ENCODE measurements at places on chromosomes 5 and 9. TPM values are rescaled to one million over a fixed set of nuclear protein-coding genes. Genes with fewer than 3 reads are reported as not detected.

Gene GMCL2
- not detected for total RNA-seq

Gene AK8
- not detected for total RNA-seq

DNA sequence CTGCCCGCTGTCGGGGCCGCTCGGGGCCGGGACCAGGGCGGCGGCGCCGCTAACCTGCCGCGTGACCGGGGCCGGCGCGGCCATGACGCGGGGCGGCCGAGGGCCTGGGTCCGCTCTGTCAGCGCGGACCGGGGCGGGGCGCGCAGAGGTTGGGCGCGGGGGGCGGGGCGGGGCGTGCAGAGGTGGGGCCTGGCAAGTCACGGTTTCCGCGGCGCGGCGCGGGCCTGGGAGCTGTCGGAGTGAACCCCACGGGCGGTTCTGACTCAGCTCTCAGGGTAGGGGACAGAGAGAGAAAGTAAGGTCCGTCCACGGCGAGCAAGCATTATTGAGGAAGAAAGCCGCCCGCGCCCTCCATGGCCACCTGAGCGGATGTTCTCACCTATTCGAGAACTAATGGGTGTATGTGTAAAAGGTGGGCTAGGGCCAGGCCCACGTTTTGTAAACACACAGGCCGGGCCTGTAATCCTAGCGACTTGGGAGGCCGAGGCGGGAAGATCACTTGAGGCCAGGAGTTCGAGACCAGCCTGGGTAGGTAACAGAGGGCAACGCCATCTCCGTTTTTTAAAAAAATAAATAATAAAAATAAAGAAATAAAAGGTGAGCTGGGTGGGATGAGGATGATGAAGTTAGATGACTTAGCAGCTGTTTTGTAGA, at the start of gene PRXL2C:
Gene PRXL2C, minus strand, starts transcription at position 120 of the 654 bp plus-strand sequence. Its CDS starts 36 bp downstream, at position 84.
- peak; percentile 90 for DNase-seq

DNA sequence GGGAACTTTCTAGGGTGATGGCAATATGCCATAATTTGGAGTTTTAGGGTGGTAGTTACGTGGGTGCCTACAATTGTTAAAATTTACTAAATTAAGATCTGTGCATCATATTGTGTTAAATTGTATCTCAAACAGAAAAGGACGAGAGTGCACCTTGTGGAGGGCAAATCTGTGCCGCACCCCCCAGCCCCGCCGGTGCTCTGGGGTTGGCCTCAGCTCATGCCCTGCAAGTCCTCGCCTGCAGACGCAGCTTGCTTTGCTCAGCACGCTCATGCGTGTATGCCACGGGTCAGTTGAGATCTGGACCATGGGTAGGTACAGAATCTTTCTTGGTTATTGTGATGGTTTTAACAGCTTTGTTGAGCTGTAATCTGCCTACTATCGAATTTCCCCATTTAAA, 33.7 kb upstream of the FCN1 start:
- no peak for DNase-seq

DNA sequence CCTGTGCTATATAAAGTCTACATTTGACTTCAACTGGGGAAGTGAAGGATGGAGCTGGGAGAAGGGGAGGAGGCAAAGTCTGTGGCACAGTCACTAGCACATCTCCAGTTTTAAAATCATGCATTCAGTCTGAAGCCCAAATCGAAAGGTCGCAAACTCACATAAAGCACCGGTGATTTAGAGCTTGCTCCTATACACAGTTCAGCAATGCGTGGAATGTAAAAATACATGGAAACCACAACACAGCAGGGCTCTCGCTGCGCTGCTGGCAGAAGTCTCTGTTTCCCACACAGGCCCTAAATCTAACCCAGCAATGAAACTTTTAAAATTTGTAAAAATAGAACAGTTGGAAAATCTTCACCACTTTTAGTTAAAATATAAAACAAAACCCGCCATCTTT, 68.2 kb downstream of the EBF1 start:
- no peak for DNase-seq

GRCh38 chr9:107447081-107447480, 42.5 kb downstream of the KLF4 start:
- DNase-seq = no peak

Gene GHR
- total RNA-seq = 11.7 TPM

GRCh38 chr5:80227979-80228596, 27.8 kb downstream of the SERINC5 start:
- DNase-seq = no peak

DNA sequence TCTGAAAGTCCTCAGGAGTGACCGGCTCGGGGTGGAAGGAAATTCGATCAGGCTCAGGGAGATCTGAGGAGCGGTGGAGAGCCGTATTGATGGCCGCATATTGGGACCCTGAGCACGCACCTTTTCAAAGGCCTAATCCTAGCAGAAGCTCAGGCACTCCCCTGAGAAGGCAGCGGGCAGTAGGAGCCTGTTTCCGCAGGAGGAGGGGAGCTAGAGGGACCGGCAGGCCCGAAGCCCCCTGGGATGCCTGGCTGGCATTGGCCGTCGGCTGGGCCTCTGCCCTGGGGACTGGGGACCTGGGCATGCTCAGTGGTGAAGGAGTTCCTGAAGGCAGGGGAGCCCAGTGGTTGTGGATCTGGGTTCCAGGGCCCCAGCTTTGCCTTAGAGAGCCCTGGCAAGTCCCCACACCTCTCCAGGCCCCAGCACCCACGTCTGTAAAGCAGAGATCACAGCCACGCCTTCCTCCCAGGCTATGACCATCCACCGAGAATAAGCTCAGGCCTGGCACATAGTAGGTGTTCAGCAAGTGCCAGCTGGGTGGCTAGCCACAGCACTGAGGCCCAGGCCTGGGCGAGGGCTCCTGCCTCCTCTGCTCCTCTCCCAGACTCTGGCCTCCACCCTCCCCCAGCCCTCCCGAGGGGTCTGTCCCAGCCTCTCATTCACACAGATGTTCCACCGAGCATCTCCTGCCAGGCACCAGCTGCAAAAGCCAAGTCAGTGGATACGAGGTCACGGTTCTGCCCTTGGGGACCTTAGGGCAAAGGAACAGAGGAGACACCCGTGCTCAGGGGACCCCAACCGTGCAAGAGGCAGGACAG, 17.2 kb upstream of the QRFP start:
- DNase-seq = no peak

DNA sequence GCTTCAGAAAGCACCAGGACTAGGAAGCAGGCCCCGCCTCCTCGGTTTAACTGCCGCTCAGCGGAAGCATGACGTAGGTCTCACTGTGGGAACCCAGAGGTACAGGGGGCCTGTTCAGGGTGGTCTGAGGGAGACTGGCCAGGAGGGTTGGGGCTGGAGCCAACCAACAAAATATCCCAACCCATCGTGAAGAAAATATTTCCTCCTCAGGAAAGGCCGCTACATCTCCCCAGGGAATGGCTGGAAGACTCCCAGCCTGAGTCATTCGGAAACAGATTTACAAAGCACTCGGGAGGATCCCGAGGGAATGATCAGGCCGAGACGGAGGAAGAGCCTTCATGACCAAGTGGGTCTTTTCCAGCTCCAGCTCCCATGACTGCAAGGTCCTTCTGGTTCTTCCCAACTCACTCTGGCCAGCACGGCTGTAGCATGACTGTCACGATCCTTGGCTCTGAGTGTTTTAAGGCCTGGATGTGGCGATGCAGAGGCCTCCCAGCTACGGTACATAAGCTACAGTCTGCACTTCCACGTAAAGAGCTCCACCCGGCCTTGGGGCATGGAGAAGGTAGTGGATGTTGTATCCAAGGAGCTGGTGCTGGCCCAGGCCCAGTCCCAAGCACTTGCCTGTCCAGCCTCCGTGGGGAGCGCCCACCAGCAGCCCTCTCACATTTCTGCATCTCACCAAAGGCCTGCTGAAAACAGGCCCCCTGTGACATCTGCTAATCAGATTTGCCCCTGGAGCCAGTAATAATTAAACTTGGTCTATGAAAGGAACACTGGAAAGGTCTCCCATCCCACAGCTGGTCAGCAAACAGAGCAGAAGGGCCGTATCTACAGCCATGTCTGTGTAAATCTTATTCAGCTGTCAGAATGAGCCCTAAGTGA, 100.6 kb downstream of the LHFPL2 start:
- DNase-seq = peak; percentile 94

- no peak for DNase-seq
Observed at GRCh38 chr9:119137479-119137878, 231.8 kb downstream of the BRINP1 start.

DNA sequence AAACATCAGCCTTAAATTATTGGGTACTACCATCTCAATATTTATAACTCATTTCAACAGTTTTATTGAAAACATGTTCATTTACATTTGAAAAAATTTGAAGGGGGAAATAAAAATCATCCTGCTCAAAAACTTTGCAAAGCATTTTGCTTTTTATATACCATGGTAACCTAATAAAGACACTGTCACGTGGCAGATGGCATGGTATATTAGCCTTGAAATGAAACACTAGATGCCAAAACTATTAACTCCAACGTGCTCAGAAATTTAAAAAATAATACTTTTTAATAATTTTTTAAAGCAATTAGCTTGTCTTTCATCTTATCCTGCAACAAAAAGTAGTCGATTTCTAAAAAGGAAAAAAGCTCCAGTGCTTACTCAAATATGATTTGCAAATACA, 88.6 kb upstream of the NFIB start:
- no peak for DNase-seq

GRCh38 chr5:59020611-59021285, 437.9 kb downstream of the RAB3C start:
- DNase-seq = no peak

Gene ZCCHC9
- 12.9 TPM for total RNA-seq
